ENCODE measurements at places on chromosomes 3 and 15.

DNA sequence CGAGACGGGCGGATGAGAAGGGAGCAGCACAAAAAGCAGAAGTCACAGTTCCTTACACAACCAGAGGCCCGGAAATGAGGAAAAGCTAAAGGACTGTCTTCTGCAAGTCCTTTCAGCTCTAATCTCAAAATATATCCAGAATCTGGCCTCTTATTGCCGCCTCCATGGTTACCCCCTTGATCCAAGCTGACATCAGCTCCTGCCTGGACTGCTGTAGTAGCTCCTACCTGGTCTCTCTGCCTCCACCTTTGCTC lies 324.0 kb upstream of the ROPN1 start:
- DNase-seq = peak; percentile 7

DNA sequence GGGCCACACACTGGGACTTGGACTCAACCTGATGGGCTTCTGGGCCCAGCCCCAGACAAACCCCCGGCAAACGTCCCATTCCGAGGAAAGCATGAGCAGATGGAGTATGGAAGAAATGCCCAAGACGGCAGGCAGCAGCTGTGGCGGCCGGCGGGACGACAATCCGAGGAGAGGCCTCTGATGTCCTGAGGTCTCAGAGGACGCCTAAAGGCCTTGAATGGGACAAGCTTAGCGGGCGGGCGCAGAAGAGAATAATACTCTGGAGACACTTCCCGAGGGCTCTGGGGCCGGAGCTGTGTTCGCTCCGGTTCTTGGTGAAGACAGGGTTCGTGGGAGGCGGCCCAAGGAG lies 482 bp upstream of the OGG1 start:
- DNase-seq = no peak

- no peak for DNase-seq
Observed at GRCh38 chr3:197961582-197961945, 1.5 kb downstream of the LMLN start.

DNA sequence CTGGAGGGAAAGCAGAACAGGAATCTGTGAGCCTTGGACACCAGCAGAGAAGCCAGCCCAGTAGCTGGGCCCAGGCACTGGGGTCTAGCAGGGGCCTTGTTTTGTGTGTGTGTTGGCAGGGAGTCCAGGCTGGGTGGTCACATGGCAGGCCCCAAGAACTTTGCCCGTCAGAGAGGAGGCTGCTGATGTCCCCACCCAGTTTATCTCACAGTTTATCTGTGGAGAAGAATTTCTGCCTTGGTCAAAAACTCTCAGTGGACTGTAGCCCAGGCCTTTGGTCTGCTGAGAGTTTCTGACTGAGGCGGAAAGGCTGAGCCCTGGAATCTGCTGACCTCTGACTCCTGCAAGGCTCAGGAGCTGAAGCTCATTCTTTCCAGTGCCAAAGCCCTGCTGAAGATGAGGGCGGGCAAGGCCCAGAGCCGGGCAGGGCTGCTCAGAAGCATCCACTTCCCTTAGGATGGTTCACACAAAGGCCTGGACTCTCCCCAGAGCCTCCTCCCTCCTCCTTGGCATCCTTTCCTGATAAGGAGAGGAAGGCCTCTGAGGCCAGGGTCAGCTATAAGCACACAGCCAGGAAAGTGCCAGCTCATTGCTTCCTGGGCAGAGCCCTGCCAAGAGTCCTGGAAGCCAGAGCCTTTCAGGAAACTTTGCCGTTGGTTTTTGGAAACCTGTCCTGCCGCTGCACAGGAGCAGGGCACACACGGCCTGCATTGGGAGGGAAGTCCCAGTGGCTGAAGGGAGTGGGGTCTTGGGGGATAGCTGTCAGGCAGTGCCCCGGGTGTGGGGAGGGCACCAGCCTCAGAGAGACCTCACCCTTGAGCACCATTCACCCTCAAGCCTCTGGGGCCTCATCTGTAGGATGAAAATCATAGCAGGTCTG lies 37.2 kb upstream of the SLCO2A1 start:
- DNase-seq = no peak

- peak; percentile 61 for DNase-seq
Observed at GRCh38 chr15:80418892-80419537, 14.8 kb downstream of the ARNT2 start.

GRCh38 chr3:142507241-142507640 lies 59.4 kb upstream of the XRN1 start:
- no peak for DNase-seq

Data from GM12865 (cell line).